ENCODE measurements at places on chromosomes 2 and 18.

GRCh38 chr2:118351796-118352195 is 263.5 kb downstream of the INSIG2 start:
- DNase-seq = no peak

DNA sequence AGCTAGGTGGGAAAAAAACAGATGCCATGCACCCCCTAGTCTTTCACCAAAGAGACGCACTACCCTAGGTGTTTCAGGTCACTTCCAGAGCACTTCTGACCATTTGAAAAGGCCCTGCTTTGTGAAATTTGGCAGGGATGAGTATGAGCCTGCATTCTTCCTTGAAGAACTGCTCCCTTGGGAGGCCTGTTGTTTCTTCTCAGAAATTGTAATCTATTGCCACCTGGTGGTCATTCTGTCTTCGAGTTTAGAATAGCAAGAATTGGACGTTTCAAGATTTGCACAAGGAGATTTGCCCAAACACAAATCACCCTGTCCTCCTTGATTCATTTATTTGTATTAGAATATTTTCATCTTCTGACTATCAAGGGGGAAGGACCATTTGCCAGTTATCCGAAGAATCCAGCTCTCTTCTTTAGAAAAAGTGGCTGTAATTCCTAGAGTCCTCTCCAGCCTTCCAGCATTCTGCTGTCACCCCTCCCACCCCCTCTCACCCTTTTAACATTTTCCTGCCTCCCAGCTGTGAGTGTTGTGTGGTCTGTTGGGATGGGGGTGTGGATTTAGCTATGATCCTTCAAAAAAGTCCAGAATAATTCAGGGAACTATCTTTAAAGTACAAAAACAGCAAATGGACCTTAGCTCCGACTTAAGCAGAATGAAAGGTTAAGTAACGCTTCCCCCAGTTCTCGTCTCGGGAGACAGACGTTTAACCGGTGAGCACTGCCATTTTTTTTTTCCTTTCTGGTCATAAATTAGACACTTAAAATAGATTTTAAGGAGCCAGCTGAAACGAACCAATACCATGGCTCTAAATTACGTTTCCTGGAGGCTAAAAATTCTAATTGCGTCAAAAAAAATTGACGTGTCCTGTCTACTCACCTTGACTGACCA is 3.7 kb upstream of the GAD1 start:
- DNase-seq = peak; percentile 75

DNA sequence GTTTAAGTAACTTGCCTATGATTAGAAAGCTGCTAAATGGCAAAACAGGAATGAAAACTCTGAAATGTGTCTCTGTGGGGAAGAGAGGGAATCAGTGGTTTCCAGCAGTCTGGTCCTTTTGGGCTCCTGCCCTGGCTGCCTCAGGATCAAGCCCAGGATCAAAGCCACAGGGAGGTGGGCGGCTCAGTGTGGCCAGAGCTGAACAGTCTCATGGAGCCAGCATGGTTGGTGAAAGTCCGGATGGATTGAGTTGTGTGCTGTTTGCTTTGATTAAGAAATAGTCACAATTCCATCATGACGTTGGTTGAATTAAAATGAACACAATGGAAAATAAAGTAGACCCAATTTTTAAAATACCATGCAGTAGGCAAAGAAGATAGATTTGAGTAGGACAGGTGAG is 344.2 kb downstream of the LPIN1 start:
- no peak for DNase-seq

- no peak for DNase-seq
These were observed 721.9 kb upstream of the ACVR2A start for GRCh38 chr2:147122944-147123343.

GRCh38 chr2:176544991-176545956 is 276.0 kb downstream of the MTX2 start:
- DNase-seq = peak; percentile 19

DNA sequence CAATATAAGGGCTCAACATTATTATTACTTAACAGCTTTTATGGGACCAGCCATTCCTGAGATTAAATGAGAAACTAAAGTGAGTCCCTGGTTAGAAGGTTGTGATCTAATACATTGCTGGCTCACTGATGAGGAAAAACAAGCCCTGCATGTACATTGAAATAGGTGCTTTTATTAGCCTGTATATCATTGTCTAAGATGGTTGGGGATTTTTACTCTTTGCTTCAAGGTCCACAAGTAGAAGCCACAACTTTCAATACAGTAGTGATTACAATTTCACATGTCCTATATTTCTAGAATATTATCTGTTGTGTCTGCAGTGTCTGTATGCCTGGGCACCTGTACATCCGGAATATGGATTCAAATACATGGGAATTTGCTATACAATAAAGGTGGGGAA is 104.1 kb upstream of the FZD5 start:
- no peak for DNase-seq

DNA sequence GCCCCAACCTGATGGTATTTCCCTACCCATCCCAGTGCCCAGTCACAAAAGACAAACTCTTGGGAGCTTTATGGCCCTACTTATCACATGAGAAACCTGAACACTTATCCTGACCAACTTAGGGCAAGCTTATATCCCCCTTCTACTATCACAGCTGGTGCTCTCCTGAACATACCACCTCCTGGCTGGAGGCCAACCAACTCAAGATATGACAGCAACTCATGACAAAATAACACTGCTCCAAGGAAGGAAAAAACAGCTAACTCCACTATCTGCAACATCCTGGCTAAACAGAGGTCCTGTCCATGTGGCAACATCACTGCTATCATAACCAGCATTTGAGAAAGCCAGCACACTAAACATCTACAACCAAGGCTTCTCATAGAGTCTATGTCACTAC is 20.9 kb upstream of the CLASP1 start:
- DNase-seq = no peak

DNA sequence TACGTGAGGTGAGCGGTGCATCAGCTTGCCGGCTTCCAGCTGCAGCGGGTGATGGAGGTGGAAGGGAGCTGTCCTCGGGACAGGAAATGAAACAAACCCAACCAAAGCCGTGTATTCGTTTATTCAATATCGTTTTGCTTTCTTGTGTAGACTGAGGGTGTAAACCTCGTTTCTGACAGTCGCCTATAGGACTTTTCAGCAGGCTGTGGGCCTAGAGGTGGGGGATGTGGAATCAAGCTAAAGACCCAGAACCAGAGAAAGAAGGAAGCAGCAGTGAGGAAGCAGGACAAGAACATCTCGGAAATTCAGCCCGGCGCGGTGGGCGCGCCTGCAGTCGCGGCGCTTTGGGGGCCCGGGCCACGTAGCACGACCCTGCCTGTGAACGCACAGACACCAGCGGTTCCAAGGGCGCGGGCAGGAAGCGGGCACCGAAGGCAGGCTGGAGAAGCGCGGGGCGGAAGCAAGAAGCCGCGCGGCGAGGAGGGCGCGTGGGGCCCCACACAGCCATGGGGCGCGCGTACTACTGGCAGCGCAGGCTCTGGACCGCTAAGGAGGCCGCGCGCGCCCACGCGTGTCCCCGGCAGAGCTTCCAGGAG is 755 bp upstream of the ATP9B start:
- no peak for DNase-seq

- DNase-seq = no peak
These were observed 23.1 kb downstream of the BCL2L11 start for GRCh38 chr2:111143843-111144198.

DNA sequence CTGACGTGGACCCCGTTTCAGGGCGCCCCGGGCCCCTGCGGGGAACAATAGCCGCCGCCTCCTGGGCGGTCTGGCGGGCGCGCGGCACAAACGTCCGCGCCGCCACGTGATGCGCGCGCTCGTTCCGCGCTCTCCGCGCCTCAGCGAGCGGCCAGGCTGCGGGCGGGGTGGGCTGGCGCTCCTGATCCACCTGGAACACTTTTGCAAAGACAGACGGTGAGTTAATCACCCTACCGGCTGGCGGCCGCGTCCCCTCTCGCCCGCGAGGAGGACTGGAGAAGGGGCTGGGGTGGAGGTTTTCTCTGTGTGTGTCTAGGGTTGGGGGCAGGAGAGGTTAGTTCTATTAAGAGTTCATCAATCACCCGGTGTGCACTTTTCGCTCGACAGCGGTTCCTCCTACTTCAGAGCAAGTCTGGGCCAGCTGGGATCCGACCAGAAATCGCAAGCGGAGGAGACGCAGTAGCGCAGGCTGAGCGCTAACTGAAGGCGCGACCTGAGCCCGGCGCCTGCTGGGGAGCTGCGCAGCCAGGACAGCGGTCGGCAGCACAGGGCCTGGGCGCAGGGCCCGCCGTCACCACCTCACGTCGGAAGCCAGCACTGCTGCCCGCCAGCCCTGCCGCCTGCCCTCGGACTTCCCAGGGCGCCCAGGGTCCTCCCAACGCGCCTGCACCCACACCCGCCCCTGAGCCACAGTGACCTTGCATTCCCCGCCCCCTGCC is 10.3 kb upstream of the HOXD1 start:
- DNase-seq = no peak

GRCh38 chr2:144010096-144010836 is 509.7 kb downstream of the ZEB2 start:
- DNase-seq = no peak

DNA sequence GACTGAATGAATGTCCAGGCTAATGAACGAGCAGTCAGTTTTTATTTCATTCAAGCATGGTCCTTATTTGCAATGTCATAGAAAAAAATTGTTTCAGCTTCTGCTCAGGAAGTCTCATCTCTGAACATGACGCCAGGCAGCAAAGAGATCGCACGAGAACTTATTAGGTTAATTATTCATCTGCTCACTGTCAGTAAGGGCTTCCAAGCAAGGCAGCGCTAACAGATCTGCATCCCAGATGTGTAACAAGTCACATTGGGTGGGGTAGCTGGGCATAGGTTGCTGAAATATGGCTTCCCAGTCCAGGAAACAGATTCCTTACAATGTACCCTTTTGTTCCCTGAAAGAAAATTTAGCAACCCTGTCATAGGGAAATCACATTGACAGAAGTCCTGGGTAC is 63.5 kb downstream of the ANKRD44 start:
- DNase-seq = no peak

DNA sequence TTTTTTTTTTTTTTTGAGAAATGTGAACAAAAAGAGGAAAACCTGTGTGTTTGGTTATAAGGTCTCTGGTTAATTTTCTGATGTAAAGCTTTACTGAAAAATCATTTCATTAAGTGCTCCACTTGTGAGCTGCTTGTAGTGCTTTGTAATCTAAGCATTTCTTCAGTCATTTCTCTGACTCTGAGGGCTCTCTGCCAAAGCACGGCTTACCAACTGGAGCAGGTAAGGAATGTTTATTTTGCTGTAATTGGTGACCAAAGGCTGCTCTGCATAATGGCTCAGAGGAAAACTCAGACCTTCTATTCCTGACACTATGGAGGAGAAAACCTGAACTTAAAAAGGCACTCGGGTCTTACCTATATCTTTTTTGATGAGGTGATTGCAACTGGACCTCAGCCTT is 848.8 kb downstream of the MBD2 start:
- DNase-seq = no peak

GRCh38 chr18:26854292-26854881 is 11.1 kb downstream of the AQP4 start:
- no peak for DNase-seq

- peak; percentile 67 for DNase-seq
These were observed 2.9 kb upstream of the RBBP8 start for GRCh38 chr18:22930089-22930713.

- no peak for DNase-seq
These were observed 1453.9 kb upstream of the NXPH2 start for GRCh38 chr2:140234116-140234515.

DNA sequence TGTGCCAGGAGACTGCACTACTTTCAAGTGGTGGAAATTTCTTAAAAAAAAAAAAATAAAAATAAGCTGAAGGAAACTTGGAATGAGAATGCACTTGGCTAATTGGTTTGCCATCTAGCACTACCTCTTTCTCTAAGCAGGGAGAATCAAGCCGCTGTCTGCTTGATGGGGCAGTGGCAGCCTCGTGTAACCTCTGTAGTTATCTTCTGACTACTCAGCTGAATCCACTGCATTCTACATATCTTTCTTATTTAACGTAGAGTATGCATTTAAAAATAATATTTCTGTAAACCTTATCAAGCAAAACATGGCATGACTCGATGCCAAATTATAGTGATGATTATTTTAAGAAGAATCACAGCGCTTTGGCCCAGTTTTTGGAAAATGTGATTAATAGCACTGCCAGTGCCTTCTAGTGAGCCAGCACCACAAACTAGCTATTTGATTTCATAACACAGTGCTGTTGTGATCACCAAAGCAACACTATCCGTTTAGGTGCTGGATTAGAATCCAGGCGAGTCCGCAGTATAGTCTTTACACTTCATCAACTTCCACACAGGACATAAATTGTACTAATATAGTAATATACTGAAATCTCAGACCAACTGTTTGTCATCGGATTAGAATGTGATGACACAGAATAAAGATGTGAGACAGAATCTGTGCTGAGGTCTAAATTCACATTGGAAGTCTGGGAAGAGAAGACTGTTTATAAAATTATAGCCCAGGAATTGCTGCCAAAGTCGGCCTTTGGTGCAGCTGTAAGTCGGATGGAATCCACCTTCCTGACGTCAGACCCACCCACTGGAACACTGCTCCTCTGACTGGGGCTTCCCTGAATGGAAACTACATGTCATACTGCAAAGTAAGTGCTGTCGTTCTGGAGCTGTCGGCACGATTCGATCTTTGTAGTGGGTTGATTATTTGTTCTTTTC is 136.5 kb upstream of the ETAA1 start:
- DNase-seq = peak; percentile 99

GRCh38 chr2:128292599-128293425 is 25.9 kb downstream of the HS6ST1 start:
- DNase-seq = no peak

DNA sequence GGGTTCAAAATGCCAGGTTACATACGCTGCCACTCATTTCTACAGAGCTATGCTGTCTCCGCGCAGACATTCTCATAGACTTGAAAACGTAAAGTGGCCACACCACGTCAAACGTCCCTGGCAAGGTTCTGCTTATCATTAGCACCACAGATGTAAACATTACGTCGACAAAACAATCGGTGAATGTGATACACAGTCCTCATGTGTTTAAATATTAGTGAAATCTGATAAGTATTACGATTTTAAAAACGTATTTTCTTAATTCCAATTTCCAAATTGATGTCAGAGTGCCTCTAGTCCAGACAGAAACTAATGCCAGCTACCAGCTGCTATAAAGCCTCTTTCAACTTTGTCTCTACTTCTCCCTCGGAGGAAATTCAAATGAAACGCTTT is 1.2 kb downstream of the STK17B start:
- peak; percentile 60 for DNase-seq

- DNase-seq = peak; percentile 9
These were observed 6.3 kb upstream of the SLC1A4 start for GRCh38 chr2:64982932-64983331.

GRCh38 chr2:17373741-17374140 is 144.5 kb downstream of the RAD51AP2 start:
- no peak for DNase-seq

Measured in EL (cell line).